ENCODE measurements at places on chromosomes 2 and 18.

DNA sequence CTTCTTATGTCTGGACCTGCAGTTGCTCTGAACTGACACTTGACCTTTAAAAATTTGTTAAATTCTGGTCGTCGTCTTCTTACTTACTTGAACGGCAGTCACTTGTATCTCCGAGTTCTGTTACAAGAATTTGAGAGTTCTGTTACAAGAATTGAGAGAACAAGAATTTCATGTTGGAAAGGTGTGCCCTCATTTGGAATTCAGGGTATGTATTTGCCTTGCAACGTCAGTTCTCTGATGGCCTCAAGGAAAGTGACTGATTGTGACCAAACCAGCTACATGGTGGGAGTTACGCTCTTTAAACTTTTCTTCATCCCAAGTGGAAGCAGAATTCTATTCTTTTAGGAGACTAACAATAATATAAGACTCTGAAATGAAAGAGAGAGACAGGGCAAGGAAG, 320.0 kb upstream of the TRIB2 start:
- H3K4me1 ChIP-seq: peaks cover 27% of the 10 kb centered on the region
- DNase-seq: no peak
- no peaks in the 10 kb centered on the region for H3K27me3 ChIP-seq
- H3K27ac ChIP-seq: peak overlapping the region; percentile 78
- no peaks in the 10 kb centered on the region for H3K36me3 ChIP-seq

DNA sequence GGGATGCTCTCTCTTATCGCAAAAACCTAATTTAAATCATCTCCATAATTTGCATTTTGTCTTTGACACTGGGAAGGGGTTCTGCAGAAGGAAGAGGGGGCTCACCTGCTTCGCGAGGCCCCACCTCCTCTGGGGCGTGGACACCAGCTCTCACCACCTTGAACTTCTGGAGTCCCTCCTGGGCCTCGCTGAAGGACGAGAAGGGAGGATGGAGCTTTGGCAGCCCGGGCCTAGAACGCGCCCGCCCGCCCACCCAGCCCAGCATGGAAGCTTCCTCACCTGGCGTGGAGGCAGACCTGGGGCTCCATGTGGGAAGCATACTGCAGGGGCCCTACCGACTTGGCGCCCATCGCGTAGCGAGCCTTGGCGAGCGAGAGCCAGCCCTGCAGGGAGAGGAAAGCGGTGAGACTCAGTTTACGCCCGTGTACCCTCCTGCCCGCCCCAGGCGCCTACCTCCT, 1.1 kb upstream of the IMP4 start:
- H3K36me3 ChIP-seq: peaks cover 28% of the 10 kb centered on the region
- H3K4me3 ChIP-seq: peak overlapping the region; percentile 99
- H3K27ac ChIP-seq: peak overlapping the region; percentile 98

DNA sequence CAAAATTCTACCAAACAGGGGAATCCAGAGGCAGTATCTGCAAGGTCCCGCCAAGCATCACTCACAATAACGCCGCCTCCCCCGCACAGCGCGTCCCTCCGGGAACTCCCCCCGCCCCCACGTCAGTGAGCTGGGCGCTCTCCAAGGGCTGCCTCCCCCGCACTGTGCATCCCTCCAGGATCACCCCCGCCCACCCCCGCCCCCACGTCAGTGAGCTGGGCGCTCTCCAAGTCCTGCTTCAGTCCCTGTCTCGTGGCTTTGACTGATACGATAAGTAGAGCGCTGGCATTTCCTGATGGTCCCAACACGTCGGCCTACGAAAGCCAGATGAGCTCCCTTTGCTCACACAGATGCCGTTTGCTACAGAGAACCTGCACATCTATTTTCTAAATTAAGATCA, 130.7 kb upstream of the TPO start:
- H3K4me1 ChIP-seq: no peaks in the 10 kb centered on the region
- no peak overlapping the region for H3K27ac ChIP-seq
- no peak overlapping the region for H3K4me3 ChIP-seq
- H3K27me3 ChIP-seq: peaks cover 9% of the 10 kb centered on the region
- DNase-seq: no peak
- no peaks in the 10 kb centered on the region for H3K36me3 ChIP-seq

GRCh38 chr2:75525434-75526310, 35.1 kb downstream of the EVA1A start:
- no peak overlapping the region for H3K4me3 ChIP-seq
- H3K4me1 ChIP-seq: peaks cover 24% of the 10 kb centered on the region
- no peak for DNase-seq
- peaks cover 6% of the 10 kb centered on the region for H3K36me3 ChIP-seq
- H3K27ac ChIP-seq: no peak overlapping the region

- H3K4me3 ChIP-seq: no peak overlapping the region
- DNase-seq: no peak
These were observed 10.0 kb downstream of the PHOSPHO2 start for GRCh38 chr2:169704160-169704708.
